ENCODE measurements at places on chromosomes 2 and 18. TPM values are rescaled to one million over a fixed set of nuclear protein-coding genes. Genes with fewer than 3 reads are reported as not detected.
A peak's percentile ranks its signal among the peaks of the same experiment; 100 is the strongest.

DNA sequence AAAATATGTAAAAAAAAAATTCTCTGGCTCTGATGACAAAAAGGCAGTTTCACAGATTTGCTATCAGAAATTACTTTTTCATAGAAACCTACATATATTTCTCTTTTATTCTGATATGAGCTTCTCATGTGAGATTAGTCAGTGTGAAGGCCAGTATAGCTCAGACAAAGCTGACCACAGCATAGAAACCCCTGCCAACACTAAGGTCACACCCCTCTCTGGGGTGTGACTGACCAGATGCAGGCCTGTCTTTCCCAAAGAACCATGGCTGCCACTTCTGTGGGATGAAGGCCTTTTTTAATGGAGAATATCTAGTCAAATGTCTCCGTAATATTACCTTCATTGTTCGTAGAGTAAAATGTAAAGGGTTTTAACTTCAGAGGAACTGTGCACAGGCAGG, 330.3 kb upstream of the KCNJ3 start:
- DNase-seq: no peak

The PTCD3 gene
- 78.5 TPM for total RNA-seq

- DNase-seq: no peak
Measured at GRCh38 chr18:76604935-76605240, 109.8 kb upstream of the ZNF516 start.

GRCh38 chr2:217664761-217665160, 338.0 kb downstream of the TNS1 start:
- no peak for DNase-seq

The TNFRSF11A gene
- 0.36 TPM for total RNA-seq

- DNase-seq: peak; percentile 20
Measured at GRCh38 chr18:77177009-77177408, 44.4 kb upstream of the MBP start.

The NEB gene
- under 0.01 TPM for total RNA-seq

- no peak for DNase-seq
Measured at GRCh38 chr2:141458351-141458750, 672.5 kb downstream of the LRP1B start.

DNA sequence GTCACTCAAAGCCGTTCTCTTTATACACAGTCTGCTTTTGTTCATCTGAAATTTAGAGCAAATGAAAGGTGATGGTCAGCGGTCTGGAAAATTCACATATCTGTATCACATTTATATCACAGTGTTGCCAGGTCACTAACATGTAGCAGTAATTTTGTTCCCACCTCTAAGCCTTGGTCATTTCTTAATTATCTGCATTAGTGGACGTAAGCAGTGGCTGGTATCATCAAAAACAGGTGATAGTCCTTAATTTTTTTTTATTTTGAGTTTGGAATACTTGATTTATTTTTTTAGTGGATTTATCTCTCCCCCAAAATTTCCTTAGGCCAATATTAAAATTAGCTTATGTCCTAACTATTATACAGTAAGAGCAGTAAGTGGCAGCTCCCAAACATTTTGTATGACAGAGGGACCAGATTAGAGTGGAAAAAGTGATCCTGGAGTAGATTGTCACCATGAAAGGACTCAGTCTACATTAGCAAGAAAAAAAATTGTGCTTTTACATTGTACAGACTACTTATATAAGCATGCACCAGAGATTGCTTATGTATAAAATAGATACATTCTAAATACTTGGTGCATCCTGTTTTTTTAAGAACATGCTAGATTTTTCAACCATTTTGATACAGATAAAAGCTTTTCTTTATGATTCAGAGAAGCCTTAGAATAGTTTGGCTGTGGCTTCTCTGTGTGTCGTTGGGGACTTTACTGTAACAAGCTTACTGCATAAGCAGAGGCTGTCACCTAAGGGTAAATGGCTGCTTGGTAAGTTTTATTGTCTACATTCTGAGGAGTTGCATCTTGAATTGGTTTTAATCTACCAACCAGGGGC, 65.0 kb downstream of the MAPRE2 start:
- no peak for DNase-seq

The MATN3 gene
- 5.3 TPM for total RNA-seq

- peak; percentile 28 for DNase-seq
Measured at GRCh38 chr2:160269365-160269764, 69.3 kb upstream of the ITGB6 start.

- DNase-seq: peak; percentile 38
Measured at GRCh38 chr2:32357318-32358110, 691 bp downstream of the BIRC6 start.

DNA sequence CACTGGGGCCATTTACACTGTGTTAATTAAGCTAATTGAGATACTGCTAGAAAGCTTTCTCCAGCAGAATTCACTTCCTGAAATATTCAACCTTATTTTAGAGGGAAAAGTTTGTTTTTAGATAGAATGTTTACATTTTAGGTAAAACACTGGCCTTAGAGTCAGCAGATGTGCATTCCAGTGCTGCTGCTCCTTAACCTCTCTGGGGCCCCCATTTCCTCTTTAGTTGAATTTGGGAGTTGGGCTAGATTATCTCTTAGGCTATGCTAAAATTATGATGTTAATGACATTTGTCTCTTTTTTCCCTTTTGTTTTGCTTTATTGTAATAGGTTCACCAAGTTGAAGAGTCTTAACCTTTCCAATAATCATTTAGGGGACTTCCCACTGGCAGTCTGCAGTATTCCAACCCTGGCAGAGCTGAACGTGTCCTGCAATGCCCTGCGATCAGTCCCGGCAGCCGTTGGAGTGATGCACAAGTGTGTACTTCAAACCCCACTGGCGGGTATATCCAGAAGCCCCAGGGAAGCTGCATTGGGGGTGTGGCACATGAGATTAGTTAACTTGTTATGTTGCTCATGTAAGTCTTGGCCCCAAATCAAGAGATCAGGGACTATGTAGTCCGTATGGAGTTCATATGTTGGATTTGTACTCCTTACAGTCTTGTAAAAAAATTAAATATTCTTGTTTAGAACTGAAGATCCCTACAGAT, 179.5 kb downstream of the PHLPP1 start:
- DNase-seq: no peak

- no peak for DNase-seq
Measured at GRCh38 chr2:234278556-234279255, 218.2 kb downstream of the ARL4C start.

The METTL21A gene
- 22.1 TPM for total RNA-seq

The KIF5C gene
- 0.12 TPM for total RNA-seq

The SH3RF3 gene
- total RNA-seq: 4.3 TPM

DNA sequence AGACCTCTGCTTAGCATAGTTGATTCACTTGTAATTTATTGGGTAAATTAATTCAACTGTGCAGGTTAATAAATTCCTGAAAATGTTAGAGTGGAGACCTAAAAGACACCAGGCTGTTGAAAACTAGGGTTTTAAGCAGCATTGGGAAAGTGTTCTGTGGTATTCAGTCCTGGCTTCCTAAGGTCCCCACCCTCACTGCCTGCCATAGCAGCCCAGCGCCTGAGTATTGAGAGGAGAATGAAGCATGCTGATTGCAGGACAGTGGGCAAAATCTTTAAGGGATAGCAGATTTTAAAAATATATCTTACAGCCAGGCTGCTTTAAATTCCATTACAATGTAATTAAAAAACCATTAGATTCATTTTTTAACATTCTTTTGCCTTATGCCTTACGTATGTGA, 20.6 kb downstream of the MEIS1 start:
- DNase-seq: no peak

DNA sequence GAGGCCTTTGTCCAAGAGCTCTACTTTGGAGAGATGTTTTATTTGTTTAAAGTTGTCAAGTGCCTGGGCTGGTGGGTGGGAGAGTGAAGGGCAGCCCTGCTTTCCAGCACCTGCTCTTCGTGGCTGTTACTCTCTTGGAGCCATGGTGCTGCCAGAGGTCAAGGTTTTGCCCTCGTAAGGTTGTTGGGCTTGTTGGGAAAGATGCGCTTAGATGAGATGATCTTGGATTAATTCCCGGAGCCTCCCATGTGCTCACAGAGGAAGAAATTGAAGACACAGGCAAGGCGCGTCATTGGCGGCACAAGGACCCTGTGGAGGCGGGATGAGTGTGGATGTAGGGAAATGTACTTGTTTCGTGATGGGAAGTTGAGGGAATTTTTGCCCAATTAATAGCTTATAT, 27.9 kb downstream of the ZCCHC2 start:
- DNase-seq: no peak

- DNase-seq: no peak
Measured at GRCh38 chr2:128834880-128835252, 516.2 kb upstream of the HS6ST1 start.

DNA sequence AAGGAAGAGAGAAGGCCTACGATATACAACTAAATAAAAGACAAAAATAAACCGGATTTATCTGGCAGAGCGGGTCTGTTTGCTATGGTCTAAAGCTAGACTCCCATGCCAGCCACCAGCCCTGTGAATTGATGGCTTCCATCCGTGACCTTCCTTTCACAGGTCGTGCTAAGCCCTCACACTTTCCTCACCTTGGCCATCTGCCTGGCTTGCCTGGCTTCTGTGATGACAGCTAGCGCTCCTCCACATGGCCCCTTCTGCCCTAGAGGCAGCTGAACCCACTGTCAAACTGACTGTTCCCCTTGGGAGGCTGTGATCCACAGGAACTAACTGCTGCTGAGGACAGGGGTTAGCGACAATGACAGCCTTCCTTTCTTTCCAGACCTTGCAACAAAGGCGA, 32.5 kb downstream of the GAREM1 start:
- no peak for DNase-seq

DNA sequence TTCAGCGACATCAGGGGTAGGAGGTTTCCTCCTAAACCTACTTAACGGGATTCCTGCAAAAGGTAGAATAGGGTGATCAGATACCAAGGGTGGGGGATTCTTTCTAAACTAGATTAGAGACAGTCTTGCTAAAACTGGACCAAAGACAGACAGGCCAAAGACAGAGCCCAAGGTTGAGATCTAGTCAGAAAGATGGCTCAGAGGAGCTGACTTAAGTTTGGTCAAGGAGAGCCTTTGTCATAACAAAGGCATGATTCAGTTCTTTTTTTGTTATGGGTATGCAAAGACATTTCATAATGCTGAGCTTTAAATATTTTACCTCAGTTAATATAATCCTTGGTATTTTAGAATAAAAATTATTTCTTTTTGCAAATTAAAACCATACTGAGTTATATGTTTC, 17.8 kb upstream of the GPR75 start:
- no peak for DNase-seq

GRCh38 chr18:62810682-62811081, 95.3 kb downstream of the PHLPP1 start:
- no peak for DNase-seq

DNA sequence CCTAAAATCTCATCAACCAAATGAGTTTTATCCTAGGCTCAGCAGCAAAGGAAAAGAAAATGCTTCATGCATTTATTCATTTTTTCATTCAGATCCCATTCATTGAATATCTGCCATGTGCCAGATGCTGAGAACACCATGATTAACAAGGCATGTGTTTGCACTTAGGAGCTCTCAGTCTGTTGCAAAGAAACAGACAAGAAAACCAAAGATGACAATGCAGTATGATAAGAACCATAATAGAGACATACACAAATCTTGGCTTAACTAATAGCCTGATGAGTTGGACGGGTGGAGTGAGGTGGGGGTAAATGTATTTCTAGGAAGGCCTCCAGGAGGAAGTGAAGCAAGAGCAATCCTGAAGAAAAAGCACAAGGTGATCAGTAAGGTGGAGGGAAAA, 177.8 kb upstream of the SCN7A start:
- DNase-seq: no peak

The TBR1 gene
- not detected for total RNA-seq

GRCh38 chr2:218041302-218042168, 27.5 kb upstream of the RUFY4 start:
- no peak for DNase-seq

- DNase-seq: peak; percentile 80
Measured at GRCh38 chr2:150911766-150912280, 349.8 kb downstream of the RBM43 start.

The CYS1 gene
- total RNA-seq: 2.2 TPM

DNA sequence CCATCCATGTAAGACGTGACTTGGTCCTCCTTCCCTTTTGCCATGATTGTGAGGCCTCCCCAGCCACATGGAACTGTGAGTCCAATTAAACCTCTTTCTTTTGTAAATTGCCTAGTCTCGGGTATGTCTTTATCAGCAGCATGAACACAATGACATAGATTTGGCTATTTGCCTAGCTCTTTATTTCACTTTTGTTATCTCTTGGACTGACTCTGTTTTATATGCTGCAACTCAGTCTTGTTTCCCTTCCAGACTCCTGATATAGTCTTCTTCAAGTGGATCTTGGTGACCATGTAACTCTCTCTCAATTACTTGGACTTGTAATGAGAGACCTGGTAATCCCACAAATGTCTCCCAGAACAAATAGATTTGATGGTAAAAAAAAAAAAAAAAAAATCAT, 627.6 kb downstream of the CCDC85A start:
- no peak for DNase-seq

GRCh38 chr18:45243340-45244110, 371.8 kb upstream of the SLC14A2 start:
- DNase-seq: no peak

- no peak for DNase-seq
Measured at GRCh38 chr2:95077530-95077825, 44.1 kb downstream of the MRPS5 start.

The CAPN14 gene
- 0.96 TPM for total RNA-seq

GRCh38 chr2:20135631-20136050, 84.2 kb upstream of the LAPTM4A start:
- peak; percentile 71 for DNase-seq

The LTBP1 gene
- 150 TPM for total RNA-seq

GRCh38 chr2:50535971-50536759, 495.8 kb downstream of the NRXN1 start:
- DNase-seq: peak; percentile 1

The KCNK3 gene
- 2.3 TPM for total RNA-seq

- peak; percentile 65 for DNase-seq
Measured at GRCh38 chr2:207746131-207746530, 23.6 kb downstream of the FZD5 start.

DNA sequence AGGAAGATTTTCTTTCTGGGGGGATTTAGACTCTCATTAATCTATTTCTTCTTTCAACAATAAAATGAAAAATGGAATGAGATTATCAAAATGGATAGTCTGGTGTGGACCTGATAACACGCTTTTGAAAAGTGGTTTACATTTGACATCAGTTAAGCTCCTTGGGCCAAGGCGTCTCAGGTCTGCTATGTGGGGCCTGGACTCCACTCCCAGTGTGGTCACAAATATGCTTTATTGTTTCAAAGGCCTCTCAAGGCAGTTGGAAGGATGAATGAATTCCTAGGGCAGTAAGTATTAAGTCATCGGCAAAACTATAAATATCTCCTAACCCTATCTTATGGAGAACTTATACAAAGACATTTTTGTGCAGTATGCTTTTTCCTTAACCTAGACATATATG, 74.5 kb downstream of the ETAA1 start:
- DNase-seq: no peak

- DNase-seq: no peak
Measured at GRCh38 chr18:35467624-35468016, 30.1 kb downstream of the INO80C start.

DNA sequence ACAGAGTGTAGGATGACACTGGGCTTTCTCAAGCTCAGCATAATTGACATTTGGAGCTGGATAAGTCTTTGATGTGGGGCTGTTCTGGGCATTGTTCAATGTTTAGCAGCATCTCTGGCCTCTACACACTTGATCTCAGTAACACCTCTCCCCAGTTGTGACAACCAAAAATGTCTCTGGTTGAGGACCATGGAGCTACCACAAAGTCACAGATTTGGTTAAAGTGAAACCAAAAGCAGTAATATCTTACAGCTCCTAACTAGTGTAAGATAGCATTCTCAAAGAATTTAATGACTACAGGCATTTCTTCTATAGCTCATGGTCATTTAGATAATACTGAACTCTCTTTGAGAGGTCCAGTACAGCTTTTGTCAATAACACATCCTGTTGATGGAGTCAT, 23.4 kb upstream of the PAX3 start:
- DNase-seq: no peak

- DNase-seq: no peak
Measured at GRCh38 chr2:102129082-102129481, 13.5 kb upstream of the IL1R1 start.

The CD226 gene
- total RNA-seq: 0.49 TPM
